ENCODE measurements at places on chromosomes 3 and 15.

DNA sequence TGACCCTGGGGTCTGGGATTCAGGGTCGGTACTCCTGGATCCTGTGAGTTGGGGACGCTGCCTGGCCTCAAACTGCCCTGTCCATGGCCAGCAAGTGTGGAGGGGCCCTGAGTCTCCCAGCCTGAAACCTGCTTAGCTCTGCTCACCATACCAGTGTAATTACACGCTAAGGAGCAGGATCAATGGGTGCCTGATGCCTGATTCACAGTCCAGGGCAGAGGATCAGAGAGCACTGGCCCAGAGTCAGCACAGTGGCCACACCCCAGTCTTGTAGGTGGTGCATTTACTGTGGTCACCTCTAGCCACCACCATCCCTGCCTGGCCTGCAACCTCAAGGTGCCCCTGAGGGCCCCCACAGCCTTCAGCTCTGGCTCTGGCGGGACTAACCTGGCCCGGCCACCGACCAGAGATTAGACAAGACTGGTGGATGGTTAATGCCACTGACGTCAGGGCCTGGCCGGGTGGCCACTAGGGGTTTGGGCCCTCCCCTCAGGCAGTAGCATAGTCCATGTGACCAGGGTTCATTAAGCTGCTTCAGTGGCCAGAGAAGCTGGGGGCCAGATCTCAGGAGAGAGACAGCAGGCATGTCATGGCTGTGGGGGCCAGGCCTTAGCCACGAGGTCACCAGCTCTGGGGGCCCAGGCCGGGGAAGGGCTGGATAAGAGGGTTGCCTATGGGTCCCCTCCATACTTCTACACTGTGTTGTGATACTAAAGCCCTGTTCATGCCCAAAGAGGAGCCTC, 3.3 kb upstream of the SLC38A3 start:
- DNase-seq: no peak

DNA sequence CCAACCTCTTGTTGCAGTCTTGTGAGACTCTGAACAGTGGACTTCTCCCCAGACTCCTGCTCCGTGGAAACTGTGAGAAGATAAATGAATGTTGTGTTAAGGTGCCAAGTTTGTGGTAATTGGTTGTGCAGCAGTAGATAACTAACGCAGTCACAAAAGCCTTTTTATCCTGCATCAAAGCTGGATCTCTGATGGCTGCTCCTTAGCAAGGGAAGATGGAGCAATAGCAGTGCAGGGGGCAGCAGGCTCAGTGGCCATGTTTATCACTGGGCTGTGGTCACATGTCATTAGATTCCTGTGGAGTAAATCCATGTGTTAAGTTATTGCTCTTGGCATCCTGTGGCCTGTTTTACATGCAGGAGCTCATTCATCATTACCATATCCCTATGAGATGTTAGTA, 13.5 kb downstream of the CMTM7 start:
- no peak for DNase-seq

GRCh38 chr3:45618081-45618509, 23.5 kb downstream of the LIMD1 start:
- no peak for DNase-seq

DNA sequence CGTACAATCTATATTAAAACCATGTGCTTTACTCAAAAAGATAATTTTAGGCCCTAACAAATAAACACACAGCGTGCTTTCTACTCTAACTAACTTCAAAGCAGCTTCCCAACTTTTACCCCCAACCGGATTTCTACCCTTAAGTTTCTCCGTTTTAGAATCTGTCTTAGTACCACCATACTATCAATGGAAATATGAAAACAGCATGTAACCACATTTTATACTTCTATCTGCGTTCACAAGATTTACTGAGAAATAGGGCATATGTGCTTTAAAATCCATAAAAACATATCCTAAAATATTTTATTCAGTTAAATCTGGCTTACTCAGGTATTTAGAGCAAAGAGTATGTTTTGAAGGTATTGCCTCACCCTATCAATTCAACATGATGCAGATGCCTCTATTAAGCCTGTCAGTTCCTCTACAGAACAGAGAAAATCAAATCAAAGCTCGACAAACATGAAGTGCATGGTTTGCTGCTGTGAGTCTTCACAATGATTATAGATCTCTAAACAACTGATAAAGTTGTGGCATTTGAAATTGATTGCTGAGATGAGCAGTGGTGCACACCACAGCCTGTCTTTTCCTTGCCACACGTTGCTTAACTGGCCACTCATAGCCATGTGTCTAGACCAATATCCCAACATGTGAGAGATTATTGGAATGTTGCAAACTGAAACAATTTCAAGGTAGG, 44.5 kb upstream of the ZPLD1 start:
- no peak for DNase-seq

DNA sequence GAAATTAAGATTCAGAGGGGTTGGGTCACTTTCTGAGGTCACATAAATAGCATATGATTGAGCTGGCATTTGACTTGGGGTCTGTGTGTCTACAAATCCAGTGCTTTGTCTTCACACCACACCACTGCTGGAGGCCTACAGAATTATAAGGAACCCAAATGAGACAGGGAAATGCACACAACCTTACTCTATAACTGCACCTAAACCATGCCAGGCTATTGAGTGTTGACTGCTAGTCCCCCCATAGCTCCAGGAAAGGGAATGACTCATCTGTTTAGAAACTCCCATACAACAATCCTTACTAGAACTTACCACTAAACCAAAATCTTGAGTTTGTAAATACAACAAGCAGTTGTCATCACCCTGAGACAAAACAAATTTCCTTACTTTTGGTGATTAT, 16.9 kb upstream of the TSC22D2 start:
- no peak for DNase-seq

- DNase-seq: no peak
These were observed 45.9 kb upstream of the THUMPD3 start for GRCh38 chr3:9316881-9317361.

GRCh38 chr3:123739106-123739505, 145.0 kb downstream of the MYLK start:
- no peak for DNase-seq

- DNase-seq: no peak
These were observed 9.9 kb downstream of the MYD88 start for GRCh38 chr3:38148311-38148882.

GRCh38 chr3:48685603-48686511, at the start of gene NCKIPSD:
TSS of gene NCKIPSD (minus strand) at chr3:48685915. CDS start at chr3:48685807, 108 bp downstream.
- peak; percentile 84 for DNase-seq

DNA sequence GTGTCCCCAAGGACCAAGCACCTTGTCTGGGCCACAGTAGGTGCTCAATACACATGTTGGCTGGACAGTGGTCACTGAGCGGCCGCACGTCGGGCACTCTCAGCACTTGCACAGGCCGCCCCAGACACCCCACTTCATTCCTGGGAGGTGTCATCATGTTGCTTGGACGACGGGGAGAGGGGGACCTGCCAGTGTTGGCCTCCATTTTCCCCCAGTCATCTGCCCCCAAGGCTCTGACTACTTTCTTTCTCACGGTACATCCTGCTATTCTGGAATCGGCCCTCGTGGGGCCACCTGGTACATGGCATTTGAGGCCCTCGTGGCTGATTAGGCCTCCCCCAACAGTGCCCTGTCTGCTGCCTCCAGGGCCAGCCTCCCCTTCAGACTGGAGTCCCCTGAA, 1.2 kb upstream of the RHO start:
- DNase-seq: no peak

GRCh38 chr15:92074101-92074500, 220.6 kb downstream of the SLCO3A1 start:
- DNase-seq: no peak

DNA sequence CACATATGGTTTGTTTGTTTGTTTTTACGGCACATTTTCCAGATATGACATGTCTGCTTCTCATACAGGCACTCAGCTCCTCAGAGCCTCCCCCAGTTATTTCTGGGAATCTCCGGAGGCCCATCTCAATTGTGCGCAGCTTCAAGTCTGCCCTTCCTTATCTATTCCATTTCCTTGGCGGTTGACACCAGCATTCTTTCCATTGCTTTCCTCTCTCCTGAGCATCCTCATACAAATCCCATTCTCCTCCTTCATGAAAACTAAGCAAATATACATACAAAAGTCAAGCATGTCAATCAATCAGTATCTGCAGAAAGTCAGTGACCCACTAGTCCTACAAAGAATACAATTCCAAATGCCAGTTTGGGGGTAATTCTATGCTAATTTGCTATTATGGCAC, 166.7 kb downstream of the SQOR start:
- DNase-seq: no peak

Data from stimulated activated CD8-positive, alpha-beta memory T cell treated with anti-CD3 and anti-CD28 coated beads, Interleukin-7, amount 100 ng/mL, for 24 hours (primary cell).